ENCODE measurements at places on chromosomes 6 and 20. TPM values are rescaled to one million over a fixed set of nuclear protein-coding genes. Genes with fewer than 3 reads are reported as not detected.

Gene IMPG1
- not detected for total RNA-seq

Gene PGC
- total RNA-seq: not detected

DNA sequence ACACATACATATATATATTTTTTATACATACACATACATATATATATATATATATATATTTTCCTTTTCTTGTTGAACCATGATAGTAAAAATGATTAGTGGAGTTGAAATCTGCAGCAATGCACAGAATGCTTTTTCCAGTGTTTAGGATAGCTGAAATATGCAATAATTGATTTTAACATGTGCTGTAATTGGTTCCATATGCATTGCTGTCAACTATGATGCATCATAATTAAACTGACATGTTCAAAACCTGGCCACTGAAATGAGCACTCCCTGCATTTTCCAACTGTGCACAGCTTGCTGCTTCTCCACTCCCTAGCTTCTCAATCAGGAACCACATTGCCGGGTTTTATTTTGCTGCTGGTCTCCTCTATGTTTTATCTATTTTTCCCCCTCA is 358.3 kb downstream of the PAX1 start:
- ATAC-seq: no peak

GRCh38 chr6:121523628-121524027 is 88.2 kb downstream of the GJA1 start:
- no peak for ATAC-seq

DNA sequence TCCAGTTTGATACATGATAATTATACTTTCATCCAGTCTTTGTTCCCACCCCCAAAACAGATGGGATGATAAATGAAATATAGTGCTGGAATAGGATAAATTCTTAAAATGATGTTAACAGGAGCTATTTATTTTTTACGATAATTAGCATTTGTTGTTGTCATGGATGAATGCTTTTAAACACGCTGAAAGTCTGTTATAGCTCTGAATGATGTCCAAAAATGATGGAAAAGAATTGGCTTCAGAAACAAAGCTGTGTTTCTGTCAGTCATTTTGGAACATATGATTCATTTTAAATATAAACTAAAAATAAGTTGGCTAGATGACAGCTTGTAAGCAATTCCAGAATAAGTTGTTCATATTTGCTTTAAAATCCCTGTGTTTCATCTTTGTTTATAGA is 237.4 kb downstream of the GRIK2 start:
- no peak for ATAC-seq

DNA sequence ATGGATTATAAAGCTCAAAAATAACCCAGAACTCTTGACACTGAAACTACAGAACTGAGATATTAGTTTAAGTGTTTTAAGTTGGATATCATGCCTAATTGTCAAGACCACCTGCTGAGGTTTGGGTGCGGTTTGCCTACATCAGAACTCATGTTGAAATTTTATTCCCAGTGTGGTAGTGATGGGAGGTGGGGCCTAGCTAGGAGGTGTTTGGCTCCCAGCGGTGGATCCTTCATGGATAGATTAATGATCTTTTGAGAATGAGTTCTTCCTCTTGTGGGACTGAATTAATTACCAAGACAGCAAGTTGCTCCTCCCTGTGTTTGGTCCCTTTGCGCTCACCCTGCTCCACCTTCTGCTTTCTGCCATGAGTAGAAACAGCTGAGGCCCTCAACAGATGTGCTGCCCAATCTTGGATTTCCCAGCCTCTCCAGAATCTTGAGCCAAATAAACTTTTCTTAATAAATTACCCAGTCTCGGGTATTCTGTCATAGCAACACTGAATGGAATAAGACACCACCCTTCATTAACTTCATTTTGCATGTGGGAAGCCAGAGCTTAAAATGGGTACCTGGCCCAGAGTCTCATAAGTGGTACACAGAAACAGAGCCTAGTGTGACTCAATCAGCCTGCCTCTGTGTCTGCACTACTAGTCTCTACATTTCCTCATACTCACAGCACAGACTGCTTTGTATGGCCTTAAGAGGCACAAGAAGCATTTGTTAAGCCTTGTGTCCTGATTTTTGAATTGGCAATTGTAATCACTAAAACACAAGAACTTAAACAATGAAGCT is 158.4 kb downstream of the IBTK start:
- ATAC-seq: no peak

Gene TBC1D32
- 13.6 TPM for total RNA-seq

GRCh38 chr6:134590449-134590848 is 272.5 kb upstream of the SGK1 start:
- ATAC-seq: no peak

GRCh38 chr6:26474439-26474881 is 16.7 kb downstream of the BTN2A1 start:
- no peak for ATAC-seq

All from activated T-helper 17 cell treated with anti-CD3 and anti-CD28 coated beads, Interleukin-2, amount 50 U/mL, for 72 hours (primary cell).